ENCODE measurements at places on chromosomes 12 and 14.

- no peak for DNase-seq
These were observed 285.9 kb downstream of the BMP4 start for GRCh38 chr14:53670701-53671100.

- no peak for DNase-seq
These were observed 40.3 kb upstream of the NUAK1 start for GRCh38 chr12:106179086-106179485.

GRCh38 chr14:61498303-61498702 is 176.9 kb downstream of the PRKCH start:
- DNase-seq, result no peak

GRCh38 chr12:122303068-122303467 is 36.8 kb upstream of the VPS33A start:
- DNase-seq, result no peak

DNA sequence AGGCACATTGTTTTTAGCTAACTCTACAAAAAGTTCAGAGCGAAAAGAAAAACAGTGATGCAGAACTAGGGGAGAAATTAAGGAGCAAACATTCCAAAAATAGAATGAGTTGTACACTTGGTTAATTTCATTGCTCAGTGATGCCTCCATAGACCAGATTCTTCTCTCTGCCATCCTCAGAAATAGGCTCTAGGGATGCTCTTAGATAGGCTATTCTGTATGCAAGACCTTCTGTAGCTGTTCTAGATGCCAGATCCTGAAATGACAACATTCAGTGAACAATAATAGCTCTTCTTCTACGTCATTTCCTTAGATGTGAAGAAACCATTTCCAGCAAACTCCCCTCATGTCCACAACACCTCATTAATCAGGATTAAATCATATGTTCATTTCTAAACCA is 466.3 kb downstream of the DIO2 start:
- DNase-seq, result no peak

DNA sequence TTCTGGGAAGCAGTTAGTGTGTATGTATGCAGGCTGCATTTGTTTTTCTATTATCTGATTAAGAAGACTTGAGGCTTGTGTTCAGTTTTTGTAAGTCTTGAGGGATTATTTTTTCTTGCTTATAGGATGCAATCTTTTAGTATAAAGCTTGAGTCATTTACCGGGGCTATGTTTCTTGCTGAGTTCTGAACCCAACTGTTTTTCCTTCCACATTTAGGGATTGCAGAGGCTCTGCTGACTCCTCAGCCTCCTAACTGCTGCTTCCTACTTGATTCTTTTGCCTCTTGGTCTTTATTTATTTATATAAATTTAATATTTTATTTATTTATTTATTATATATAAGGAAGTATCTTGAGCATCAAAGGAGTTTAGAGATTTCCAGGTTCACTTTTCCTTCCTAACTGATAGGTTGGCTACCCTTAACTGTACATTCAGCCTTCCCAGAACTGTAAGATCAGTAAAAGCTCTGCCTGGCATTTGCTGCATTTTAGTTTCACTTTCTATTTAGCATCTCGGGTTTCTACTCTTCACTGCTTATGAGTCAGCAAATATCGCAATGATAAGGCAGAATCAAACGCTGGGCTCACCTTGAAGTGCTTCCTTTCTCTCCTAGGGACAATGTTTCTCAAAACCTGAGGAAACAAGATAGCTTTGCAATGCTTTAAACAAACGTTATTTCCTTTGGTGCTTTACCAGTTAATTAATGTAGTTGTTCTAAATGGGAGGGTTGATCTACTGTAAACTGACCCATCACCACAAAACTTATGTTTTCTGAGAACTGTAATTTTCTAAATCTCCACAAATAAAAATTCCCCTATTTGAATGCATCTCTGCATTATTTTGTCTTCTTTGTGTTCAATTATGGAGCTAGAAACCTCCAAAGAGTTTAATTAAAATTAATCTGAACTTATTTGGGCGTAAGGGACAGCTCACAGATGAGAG is 1183.7 kb upstream of the TMEM132C start:
- no peak for DNase-seq

DNA sequence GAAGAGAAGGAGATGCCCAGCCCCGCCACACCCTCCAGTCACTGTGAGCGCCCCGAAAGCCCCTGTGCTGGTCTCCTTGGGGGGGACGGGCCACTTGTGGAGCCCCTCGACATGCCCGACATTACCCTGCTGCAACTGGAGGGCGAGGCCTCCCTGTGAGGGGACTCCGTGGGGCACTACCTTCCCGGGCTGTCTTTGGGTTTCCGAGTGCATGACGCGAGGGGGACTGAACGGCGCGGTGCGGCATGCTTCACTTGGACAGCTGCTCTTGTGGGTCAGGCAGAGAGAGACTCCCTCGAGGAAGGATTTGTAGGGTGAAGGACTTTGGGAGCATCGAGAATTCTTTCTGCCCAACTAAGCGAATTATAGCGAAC is 1.1 kb downstream of the CCDC184 start:
- DNase-seq, result peak; percentile 74

GRCh38 chr14:32134448-32135097 is 57.5 kb downstream of the ARHGAP5 start:
- DNase-seq, result no peak

GRCh38 chr12:17139931-17140330 is 534.0 kb upstream of the LMO3 start:
- no peak for DNase-seq

DNA sequence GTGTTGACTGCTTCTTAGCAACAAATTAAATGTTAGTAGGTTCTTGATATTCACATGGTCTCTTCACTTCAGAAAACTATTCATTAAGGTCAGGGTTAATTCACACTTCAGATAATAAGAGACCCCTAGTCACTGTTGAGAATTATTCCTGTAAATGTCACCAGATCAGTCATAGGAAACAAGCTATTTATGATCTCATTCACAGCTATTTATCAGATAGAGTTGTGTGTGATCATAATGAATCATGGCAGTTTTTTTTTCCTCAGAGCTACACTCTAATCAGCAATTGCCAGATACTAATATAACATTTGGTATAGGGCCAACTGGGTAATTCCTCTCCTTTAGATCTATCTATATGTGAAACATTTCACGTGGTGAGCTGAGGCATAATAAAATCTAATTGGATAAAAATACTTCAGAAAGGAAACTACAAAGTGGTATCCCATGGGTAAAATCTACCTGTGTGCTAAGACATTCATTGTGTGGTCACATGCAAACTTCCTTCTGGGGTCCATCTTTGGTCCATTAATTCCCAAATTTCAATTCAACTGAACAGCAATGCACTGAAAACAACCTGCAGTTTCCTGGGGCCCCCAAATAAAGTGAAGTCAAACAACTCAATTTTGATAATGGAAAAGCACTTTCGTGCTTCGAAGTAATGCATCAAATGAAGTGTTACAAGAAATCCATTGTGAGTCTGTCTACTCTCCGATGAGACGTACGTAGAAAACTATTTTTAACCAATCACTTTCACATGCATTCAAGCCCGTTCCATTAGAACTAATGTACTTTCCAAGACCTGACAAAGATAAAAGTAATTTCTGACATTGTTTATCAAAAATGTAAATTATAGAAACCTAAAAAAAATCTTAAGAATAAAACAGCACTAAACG is 197.0 kb downstream of the ACSS3 start:
- no peak for DNase-seq

DNA sequence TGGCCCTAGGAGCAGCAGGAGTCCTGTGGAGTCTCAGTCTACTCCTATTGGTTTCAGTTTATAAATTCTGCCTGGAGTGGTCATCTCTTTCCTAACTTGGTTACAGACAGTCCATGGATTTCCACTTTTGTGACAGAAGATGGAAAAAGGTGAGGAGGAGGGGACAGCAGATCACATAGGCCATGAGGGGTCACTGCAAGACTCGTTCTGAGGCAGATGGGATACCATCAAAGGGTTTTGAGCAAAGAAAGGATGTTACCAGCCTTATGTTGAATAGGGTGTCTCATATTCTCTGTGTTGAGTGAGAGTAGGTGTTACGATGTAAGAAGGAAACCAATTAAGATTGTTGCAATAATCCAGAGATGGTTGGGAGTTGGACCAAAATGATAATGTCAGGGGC is 15.3 kb downstream of the PDE3A start:
- no peak for DNase-seq

GRCh38 chr14:67900231-67900630 is 80.7 kb downstream of the RAD51B start:
- DNase-seq, result no peak

DNA sequence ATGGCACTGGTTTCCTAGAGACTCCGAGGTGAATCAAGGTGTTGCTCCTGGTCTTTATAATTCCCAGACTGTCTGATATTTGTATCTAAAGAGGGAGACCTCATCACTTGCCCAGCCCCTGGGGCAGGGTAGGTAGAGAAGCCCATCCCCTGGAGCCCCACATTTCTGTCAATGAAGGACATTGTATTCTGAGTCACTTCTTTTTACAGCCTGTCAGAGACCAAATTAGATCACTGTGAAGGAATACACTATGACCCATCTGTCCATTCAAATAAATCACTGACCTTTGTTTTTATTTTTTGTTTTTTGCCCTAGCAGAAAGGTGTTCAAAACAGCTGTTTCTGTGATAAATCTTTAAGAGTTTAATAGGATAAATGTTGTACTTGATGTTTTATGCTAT is 67.9 kb upstream of the ANO6 start:
- no peak for DNase-seq

GRCh38 chr14:62558451-62558850 is 486.8 kb downstream of the KCNH5 start:
- no peak for DNase-seq

DNA sequence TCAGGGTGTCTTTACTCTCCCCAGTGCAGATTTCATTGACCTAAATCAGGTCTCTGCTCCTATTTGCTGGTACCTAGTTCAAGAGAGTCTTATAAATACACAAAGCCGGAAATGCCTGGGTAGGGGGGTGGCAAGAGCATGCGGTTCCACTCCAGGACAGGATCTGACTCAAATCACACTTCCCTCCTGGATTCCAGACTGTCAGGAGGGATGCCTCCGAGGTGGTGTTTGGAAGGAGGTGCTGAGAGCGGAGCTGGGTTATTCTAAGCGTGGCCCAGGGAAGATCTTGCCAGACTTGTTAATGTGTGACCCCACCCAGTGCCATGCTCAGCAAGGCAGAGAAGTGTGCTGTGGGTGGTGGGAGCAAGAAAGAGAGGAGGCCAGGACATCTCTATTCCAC is 49.8 kb downstream of the B4GALNT3 start:
- no peak for DNase-seq

DNA sequence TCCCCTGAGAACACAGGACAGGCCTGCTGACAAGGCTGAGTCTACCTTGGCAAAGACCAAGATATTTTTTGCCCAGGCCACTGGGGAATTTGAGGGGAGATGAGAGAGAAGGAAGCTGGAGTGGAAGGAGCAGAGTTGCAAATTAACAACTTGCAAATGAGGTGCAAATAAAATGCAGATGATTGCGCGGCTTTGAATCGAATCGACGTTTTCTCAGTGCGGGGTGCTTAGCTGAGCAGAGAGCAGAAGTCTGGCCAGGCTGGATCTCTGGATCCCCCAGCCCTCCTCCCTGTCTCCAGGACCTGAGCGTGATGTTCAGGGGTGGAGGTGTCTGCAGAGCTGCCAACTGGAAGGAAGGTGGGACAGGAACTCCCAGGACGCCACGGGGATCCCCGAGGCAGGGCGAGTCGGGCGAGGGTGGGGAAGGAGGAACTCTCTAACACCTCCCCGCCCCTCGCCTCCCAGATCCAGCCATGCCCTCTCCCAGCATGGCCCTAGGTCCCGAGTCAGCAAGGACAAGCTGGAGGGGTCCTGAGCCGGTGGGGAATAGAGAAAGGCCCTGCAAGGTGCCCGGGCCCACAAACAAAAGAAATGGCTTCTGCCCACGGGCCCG is 527 bp upstream of the CARMIL3 start:
- DNase-seq, result no peak

DNA sequence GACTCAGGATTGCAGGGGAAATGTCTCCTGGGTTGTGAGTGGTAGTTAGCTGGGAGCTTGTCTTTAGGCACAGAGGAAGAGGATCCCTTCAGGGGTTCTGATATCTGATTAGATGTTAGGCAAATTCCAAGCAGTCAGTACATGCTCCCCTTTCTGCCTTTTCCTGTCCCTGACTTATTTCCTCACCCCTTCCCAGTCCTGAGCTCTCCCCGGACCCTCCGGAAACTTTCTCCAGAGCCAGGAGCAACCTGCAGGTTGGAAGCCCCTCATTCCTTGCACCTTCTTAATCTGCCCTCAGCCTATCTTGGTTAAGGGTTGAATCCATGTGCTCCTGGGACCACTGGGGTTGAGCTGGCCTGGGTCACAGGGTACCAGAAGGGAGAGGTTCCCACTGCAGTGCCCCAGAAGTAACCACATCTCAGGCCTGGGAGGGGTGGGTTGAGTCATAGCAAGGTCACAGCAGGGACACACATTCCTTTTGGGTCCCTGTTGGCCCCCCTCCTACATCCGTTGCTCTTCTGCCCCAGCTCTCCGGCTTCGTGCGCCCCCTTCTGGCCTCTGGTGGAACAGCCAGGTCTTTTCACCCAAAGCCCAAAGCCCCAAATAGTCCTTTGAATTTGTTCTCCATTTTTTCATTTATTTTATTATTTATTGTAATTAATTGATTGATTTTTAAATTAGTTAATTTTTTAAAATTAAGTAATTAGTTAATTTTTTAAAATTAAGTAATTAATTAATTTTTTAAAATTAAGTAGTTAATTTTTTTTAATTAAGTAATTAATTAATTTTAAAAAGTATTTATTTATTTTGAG is 1.8 kb downstream of the IGFBP6 start:
- peak; percentile 97 for DNase-seq

DNA sequence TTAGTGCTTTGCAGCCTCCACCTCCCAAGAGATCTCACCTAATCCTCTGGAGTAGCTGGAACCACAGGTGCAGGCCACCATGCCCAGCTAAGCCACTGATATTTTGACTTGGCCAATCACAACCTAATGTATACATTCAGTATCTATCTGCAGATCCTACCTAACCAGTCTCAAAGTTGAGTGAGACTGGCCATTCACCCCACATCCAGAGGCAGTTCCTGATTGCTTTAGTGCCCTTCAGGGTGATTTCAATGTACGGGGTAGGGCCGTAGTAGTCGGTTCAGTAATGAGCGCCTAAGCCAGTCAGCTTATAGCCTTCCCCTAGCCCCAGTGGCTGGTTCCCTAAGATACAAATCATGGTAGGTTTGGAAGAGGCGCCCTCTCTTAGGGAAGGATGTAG is 27.4 kb upstream of the FBXO34 start:
- no peak for DNase-seq

DNA sequence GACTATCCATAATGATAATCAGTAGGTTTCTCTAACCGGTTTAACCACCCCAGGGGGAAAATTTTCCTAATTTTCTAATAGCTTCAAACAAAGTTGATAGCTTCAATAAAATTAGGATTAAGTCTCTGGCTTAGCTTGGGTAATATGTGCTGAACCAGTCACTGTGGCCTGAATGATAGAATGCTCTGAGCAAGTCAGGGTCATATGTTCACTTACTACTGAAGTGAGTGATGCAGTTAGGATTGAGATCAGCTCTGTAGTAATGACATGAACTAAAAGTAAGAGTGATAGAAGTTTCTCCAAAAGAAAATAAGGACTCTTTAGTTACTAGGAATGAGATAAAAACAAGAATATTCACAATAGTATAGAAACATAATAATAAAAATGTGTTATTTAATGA is 32.6 kb downstream of the ETNK1 start:
- DNase-seq, result no peak

GRCh38 chr12:110223777-110224378 is 57.2 kb upstream of the ATP2A2 start:
- DNase-seq, result no peak
